ENCODE measurements at places on chromosomes 3 and 15. TPM values are rescaled to one million over a fixed set of nuclear protein-coding genes. Genes with fewer than 3 reads are reported as not detected.

DNA sequence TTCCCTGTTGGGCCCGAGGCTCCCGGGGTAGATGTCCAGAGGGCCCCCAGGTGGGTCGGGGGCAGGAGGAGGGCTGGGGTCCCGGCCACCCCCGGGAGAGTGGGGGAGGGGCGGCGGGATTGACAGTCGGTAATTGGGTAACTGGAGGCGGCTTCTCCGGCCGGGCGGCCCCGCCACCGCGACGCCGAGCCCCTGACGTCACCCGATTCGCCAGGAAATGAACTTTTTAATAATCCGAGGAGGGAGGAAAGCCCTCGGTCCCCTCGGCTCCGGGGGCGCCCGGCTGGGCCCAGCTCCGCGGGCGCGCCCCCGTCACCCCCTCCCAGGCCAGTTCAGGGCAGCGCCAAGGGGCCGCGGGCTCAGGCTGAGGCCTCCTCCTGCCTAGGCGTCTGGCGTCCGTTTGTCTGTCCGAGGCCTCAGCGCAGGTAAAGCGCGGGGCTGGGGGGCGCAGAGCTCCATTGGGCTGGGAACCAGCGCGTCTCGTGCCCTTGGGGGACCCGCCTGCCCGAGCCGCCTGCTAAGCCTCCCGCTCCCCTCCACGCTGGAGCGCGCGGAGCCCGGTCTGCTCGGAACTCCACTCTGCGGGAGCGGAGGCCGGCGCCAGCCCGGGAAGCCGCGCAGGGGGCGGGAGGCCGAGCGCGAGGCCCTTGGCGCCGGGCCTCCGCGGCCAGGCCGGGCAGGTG lies 3.9 kb downstream of the GATA2 start:
- peak overlapping the region; percentile 80 for H3K4me3 ChIP-seq
- DNase-seq, result no peak
- peaks cover 86% of the 10 kb centered on the region for H3K27me3 ChIP-seq
- H3K36me3 ChIP-seq, result no peaks in the 10 kb centered on the region
- H3K4me1 ChIP-seq, result peaks cover 37% of the 10 kb centered on the region

Gene GRAMD1C
- 1.5 TPM for total RNA-seq

GRCh38 chr3:148629006-148629405 lies 68.7 kb upstream of the AGTR1 start:
- no peak overlapping the region for H3K4me3 ChIP-seq
- DNase-seq, result no peak
- no peaks in the 10 kb centered on the region for H3K27me3 ChIP-seq
- no peaks in the 10 kb centered on the region for H3K36me3 ChIP-seq

Gene FAM81A
- 0.71 TPM for total RNA-seq

DNA sequence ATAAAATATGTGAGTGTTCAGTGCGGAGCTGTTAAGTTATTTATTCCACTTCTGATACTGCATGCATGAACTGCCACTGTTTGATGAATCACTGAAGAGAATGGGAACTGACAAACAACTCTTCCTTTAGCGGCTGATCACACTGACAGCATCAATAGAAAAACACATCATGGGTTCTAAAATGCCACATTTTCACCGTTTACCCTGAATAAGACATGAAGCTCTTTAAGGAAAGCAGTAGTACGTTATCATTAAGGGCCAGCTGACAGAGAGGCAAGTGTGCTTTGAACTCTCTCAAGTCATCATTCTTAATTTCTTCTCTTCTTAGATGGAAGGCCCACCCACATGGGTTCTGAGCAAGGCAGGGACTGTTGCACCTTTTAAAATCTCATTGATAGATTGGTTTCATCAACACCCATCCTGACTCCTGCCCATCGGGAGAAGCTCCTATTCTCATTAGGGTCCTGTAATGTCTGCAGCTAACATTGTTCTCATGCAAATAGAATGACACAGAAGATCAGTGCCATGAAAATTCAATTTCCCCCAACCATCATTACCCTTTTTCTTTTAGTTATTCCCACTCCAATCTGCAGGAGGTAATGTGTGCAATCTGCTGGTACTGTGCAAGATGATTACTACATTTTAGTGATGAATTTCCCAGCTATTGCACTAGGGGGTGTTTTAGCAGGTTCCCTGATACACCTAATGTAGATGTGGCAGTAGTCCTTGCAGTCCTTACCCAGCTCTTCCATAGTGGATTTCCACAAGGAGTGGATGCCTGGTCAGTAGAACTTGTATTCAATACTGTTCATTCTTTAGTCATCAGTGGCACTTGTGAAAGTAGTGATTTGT lies 119.1 kb downstream of the ROBO2 start:
- no peak overlapping the region for H3K4me3 ChIP-seq
- no peaks in the 10 kb centered on the region for H3K4me1 ChIP-seq
- no peak for DNase-seq

- H3K4me3 ChIP-seq, result no peak overlapping the region
- H3K27me3 ChIP-seq, result no peaks in the 10 kb centered on the region
- no peak overlapping the region for H3K27ac ChIP-seq
- DNase-seq, result no peak
These were observed 90.0 kb downstream of the MEGF11 start for GRCh38 chr15:66163553-66163952.

Gene TTLL13
- total RNA-seq, result not detected

Gene TAGLN3
- not detected for total RNA-seq

Gene RHCG
- not detected for total RNA-seq

DNA sequence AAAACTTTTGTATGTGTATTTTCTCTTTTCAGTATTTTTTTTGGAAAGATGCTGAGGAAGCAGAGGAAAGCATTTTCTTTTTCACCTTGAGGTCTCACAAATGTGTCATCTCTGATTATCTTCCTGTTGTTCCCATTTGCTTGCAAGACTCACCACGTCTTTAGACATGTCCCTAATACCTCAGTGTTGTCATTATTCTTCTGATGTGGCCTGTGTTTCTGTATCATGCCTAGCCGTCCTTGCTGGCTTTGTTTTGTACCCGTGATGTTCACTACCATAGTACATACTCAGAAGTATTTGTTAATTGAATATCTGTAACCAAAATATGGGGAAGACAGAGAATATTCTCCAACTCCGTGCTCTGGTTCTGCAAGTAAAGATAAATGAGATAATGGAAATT lies 5.0 kb upstream of the P2RY14 start:
- no peak overlapping the region for H3K4me3 ChIP-seq
- H3K27ac ChIP-seq, result no peak overlapping the region
- no peaks in the 10 kb centered on the region for H3K27me3 ChIP-seq
- no peaks in the 10 kb centered on the region for H3K36me3 ChIP-seq
- peaks cover 7% of the 10 kb centered on the region for H3K4me1 ChIP-seq

- H3K36me3 ChIP-seq, result peaks cover 17% of the 10 kb centered on the region
- no peak overlapping the region for H3K4me3 ChIP-seq
- no peak overlapping the region for H3K27ac ChIP-seq
These were observed 28.6 kb downstream of the CHP1 start for GRCh38 chr15:41259546-41260189.

- no peak overlapping the region for H3K4me3 ChIP-seq
- H3K27me3 ChIP-seq, result no peaks in the 10 kb centered on the region
- H3K4me1 ChIP-seq, result no peaks in the 10 kb centered on the region
- H3K36me3 ChIP-seq, result peaks cover 22% of the 10 kb centered on the region
- no peak overlapping the region for H3K27ac ChIP-seq
These were observed 35.5 kb downstream of the FAH start for GRCh38 chr15:80188251-80188650.

Gene CAMK2N2
- total RNA-seq, result not detected

- H3K4me3 ChIP-seq, result no peak overlapping the region
- H3K27me3 ChIP-seq, result no peaks in the 10 kb centered on the region
These were observed 55.6 kb downstream of the SLC6A6 start for GRCh38 chr3:14457999-14458398.

DNA sequence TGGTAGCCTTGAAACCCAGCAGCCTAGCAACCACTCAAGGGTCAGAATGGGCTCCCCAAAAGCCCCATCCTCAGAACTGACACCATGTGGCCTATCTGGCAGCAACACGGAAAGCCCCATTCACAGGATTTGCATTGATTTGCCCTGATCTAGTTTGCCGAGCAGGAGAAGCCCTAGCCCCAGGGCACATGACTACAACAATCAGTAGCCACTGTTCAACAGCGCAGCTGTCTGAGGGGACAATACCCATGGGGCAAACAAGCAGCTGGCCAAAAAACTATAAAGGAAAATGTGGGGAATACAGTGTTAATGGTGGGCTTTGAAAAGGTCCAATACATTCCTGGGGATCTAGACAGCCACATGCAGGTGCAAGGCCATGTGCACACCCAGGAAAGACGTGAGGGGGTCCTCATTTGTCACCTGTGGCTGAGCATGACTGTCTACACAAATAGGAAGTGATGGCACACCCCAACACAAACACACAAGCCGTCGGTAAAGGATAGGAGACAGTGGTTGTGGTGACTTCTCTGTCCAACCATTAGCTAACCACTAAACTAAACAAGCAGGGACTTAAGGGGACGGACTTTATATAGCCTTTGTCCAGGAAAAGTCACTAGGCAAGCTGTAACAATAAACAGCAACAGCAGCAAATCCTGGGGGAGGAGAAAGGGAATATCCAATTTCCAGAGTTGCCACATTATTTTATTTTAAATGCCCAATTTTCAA lies 113.7 kb downstream of the LRIG1 start:
- DNase-seq, result no peak
- H3K4me3 ChIP-seq, result no peak overlapping the region
- no peaks in the 10 kb centered on the region for H3K27me3 ChIP-seq
- H3K4me1 ChIP-seq, result peaks cover 2% of the 10 kb centered on the region

GRCh38 chr15:29299331-29299730 lies 29.7 kb upstream of the NSMCE3 start:
- H3K36me3 ChIP-seq, result no peaks in the 10 kb centered on the region
- H3K27me3 ChIP-seq, result no peaks in the 10 kb centered on the region
- DNase-seq, result no peak
- no peaks in the 10 kb centered on the region for H3K4me1 ChIP-seq
- H3K4me3 ChIP-seq, result no peak overlapping the region
- H3K27ac ChIP-seq, result no peak overlapping the region

DNA sequence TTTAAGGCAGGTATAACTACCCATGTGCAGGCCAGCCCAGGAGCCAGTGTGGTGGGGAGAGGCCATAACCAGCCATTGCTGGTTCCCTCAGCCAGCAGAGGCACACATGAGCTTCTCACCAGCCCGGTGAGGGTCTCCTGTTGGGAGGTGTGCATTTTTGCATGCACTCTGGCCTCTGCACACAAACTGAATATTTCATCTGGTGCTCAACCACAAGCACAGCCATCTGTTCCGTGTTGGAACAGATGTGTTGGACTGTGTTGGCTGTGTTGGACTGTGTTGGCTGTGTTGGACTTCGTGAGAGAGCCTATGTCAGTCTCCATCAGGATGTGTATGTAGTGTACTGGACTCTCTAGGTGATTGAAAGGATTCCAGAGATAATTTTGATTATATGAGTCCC lies 67.2 kb downstream of the RPL39L start:
- H3K27me3 ChIP-seq, result no peaks in the 10 kb centered on the region
- no peak overlapping the region for H3K4me3 ChIP-seq
- DNase-seq, result no peak
- no peak overlapping the region for H3K27ac ChIP-seq
- H3K36me3 ChIP-seq, result peaks cover 41% of the 10 kb centered on the region
- H3K4me1 ChIP-seq, result no peaks in the 10 kb centered on the region

Gene STXBP5L
- total RNA-seq, result not detected

DNA sequence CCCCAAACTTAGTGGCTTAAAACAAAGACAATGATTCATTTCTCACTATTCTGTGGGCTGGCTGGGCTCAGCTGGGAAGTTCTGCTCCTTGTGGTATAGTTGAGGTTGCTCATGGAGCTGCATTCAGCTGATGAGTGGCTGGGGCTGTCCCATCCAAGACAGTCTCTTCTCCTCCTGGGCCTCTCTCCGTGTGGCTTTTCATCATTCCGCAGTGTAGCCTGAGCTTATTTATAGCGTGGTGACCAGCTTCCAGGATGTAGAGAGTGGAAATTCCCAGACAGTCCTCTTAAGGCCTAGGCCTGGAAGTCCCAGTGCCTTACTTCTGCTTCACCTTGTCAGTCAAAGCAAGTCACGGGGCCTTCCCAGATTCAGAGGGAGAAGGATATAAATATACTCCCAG lies 136.7 kb upstream of the DAZL start:
- H3K27ac ChIP-seq, result peak overlapping the region; percentile 35
- DNase-seq, result no peak
- no peak overlapping the region for H3K4me3 ChIP-seq
- H3K36me3 ChIP-seq, result no peaks in the 10 kb centered on the region

DNA sequence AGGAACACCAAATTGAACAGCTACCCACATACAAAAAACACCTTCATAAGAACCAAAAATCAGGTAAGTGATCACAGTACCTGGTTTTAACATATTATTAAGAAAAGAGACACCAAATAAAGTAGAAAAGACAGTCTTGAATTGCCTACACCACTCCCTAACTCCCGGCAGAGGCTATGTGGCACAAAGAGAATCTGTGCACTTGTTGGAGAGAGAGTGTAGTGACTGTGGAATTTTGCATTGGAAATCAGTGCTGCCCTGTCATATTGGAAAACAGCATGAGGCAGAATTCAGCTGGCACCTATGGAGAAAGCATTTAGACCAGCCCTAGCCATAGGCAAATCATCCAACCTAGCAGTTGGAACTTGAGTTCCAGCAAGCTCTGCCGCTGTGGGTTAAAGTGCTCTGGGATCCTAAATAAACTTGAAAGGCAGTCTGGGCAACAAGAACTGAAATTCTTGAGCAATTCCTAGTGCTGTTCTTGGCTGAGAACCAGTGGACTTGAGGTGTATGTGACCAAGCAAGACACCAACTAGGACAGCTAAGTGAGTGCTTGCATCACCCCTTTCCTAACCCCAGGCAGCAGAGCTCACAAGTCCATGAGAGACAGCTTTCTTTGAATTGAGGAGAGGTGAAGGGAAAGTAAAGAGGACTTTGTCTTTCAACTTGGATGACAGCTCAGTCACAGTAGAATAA lies 969.6 kb upstream of the ALCAM start:
- no peaks in the 10 kb centered on the region for H3K36me3 ChIP-seq
- no peaks in the 10 kb centered on the region for H3K27me3 ChIP-seq
- H3K4me1 ChIP-seq, result peaks cover 22% of the 10 kb centered on the region
- H3K27ac ChIP-seq, result peak overlapping the region; percentile 58
- no peak overlapping the region for H3K4me3 ChIP-seq

DNA sequence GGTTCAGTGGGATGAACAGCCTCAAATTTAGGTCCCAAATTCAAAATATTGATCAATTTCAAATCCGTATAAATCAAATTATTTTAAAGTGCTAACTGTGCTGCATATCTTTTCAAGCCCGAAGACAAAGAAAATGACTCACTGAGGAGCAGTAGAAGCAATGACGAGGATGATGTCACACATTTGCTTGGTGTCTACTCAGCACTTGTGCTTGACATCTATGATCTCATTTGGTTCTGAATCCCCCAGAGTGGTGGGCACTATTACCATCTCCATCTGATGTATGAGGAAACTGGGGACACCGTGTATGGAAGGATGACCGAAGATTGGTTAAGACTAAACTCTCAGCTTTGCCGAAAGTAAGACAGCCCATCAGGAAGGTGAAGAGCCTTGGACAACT lies 136.5 kb upstream of the CHRNA7 start:
- H3K36me3 ChIP-seq, result no peaks in the 10 kb centered on the region
- no peaks in the 10 kb centered on the region for H3K4me1 ChIP-seq
- no peak overlapping the region for H3K27ac ChIP-seq
- DNase-seq, result no peak
- H3K27me3 ChIP-seq, result no peaks in the 10 kb centered on the region

GRCh38 chr15:83378921-83379578 lies 68.1 kb upstream of the SH3GL3 start:
- DNase-seq, result no peak
- no peak overlapping the region for H3K4me3 ChIP-seq
- H3K36me3 ChIP-seq, result no peaks in the 10 kb centered on the region
- no peaks in the 10 kb centered on the region for H3K27me3 ChIP-seq
- H3K27ac ChIP-seq, result no peak overlapping the region

Gene BLOC1S6
- total RNA-seq, result 41.4 TPM

Gene SCAMP5
- 3.5 TPM for total RNA-seq

GRCh38 chr3:85193565-85193964 lies 234.8 kb downstream of the CADM2 start:
- no peak overlapping the region for H3K27ac ChIP-seq
- no peaks in the 10 kb centered on the region for H3K4me1 ChIP-seq
- H3K36me3 ChIP-seq, result no peaks in the 10 kb centered on the region
- H3K27me3 ChIP-seq, result no peaks in the 10 kb centered on the region
- H3K4me3 ChIP-seq, result no peak overlapping the region

Gene CPA3
- 31.8 TPM for total RNA-seq
